ENCODE measurements at places on chromosomes 6 and 20. TPM values are rescaled to one million over a fixed set of nuclear protein-coding genes. Genes with fewer than 3 reads are reported as not detected.

The TRERF1 gene
- 12.9 TPM for total RNA-seq

The CALHM4 gene
- not detected for total RNA-seq

The AHI1 gene
- total RNA-seq: 34.8 TPM

The RSPH3 gene
- 6.5 TPM for total RNA-seq

The CRISP3 gene
- not detected for total RNA-seq

DNA sequence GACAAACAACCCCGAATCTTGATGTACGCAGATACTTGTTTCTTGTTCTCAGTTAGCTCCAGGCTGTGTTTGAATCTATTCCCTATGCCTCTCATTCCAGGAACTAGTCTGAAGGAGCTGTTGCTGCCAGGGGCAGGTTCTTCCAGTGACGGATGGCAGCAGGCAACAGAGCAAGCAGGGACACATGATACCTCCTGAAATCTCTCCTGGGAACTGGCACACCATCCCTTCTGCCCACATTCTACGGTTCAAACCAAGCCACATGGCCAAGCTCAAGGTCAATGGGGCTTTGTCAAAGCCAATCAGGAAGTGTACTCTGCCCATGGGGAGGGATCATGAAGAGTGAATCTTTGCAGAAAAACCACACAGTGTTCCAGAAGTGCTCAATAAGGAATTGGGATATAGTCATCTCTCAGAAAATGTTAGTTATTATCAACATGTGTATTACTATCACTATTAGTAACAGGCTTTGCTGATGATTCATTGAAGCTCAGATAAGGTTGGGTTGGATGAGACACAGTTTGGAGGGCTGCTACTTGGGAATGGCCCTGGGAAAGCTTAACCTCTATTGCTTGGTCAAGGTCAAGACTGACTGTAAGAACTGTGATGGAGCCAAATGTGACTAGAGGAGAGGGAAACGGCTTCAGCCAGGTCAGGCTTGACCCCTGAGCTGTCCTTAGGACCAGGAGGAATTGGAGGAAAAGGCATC lies 454.9 kb downstream of the PTPRT start:
- DNase-seq: no peak

DNA sequence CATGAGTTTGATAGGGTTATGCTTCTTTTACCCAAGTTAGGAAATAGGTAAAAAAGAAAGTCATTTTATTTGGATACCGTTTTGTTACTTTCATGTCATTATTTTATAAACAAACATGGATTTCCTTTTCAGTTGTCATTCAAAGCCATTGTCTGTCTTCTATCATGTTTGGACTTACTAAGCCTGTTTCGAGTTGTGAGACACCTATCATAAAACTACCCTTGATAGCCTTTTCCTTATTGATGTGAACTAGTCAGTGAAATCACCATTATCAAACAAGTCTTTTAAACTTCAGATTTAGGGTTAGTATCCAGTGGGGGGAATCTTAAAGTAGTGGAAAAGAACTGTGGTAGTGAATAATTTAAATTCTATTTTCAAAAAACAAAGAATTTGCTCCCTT lies 85.0 kb upstream of the KIF25 start:
- no peak for DNase-seq

DNA sequence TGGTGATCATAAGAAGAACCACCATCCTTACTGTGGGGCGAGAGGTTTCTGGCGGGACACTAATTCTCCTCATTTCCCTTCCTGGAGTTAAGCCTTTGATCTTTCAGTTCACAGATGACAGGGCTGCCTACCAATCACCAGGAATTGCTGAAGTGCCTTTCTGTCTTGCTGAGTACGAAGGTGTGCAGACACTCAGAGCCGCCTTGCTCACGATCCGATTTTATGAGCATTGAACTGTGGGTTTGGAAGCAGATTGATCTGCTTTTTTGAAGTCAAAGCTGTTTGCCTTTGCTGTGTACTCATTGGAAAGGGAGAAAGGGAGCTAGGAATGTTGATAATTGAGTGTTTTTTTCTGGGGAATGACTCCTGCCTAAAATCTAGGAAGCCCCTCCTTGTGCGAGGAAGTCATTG lies 129.1 kb upstream of the SALL4 start:
- DNase-seq: no peak

GRCh38 chr20:17710379-17711266 lies 10.9 kb downstream of the BANF2 start:
- DNase-seq: no peak

DNA sequence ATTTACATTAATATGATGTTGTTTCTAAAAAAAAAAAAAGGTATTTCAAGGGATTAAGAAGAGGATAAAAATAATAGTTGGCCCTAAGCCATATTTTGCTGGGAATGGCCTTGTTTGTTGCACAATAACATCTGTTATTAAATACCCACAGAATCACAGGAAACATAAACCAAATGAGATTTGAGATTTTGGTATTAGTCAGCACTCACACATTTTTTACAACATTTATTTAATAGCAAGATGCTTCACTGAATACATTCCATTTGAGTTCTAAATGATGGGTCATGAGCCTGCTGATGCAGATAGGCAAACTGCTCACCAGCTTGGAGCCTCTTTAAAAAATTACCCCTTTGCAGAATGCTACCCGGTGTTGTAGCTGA lies 92.9 kb upstream of the ENPP5 start:
- DNase-seq: no peak

GRCh38 chr6:56244528-56245253 lies 2.7 kb downstream of the COL21A1 start:
- DNase-seq: no peak

- DNase-seq: peak; percentile 4
These were observed 773 bp upstream of the EPB41L2 start for GRCh38 chr6:131063764-131064272.

DNA sequence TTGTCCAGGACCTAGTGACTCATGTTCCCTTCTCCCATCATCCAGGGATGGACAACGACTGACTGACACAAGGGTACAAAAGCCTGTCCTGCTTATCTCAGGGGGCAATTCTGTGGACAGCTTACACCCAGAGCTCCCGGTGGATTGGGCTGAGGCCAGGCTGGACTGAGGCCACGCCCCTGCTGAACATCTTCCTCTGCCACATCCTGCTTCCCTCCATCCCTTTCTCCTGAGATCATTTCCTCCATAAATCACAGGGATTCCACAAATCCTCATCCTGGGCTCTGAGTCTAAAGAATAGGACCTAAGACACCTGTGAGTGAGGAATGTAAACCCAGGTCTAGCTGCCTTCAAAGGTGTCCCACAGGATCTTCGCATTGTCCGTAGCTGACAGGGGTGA lies 30.4 kb upstream of the RNF24 start:
- DNase-seq: no peak

DNA sequence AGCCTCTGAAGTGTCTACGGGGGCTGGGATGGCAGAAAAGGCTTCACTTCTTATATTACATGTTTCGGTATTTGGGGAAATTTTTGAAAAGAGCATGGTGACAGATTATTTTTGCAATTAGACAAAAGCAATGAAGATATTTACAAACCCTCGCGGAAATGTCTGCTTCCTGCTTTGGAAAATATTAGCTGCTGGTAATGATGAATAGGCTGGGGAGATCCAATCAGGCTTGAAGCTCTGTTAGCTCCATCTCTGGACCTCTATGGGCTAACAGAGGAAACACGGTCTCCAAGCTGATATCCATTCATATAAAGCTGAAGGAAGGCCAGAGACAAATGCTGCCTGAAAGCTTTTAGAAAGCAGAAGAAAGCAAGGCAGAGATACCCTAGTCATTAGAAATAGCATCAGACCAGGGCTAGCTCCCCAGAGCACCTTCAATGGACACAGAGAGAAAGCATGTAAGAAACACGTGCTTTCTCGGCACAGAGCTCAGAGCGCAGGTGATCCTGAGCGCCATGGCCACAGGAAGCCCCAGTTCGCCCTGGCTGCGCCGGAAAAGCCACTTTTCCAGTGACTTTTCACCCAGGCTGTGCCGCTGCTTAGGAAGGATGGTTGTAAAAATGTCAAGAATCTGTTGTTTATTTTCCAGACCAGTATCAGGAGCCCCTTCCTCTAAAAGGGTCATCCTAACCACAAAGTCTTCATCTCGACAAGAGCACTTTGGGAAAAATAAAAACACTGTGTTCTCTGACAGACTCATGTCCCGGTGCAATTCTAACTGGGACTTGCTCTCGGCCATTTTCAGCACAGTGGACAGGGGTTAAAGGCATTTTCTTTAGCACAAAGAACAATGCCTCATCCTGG lies 68.5 kb upstream of the NFATC2 start:
- no peak for DNase-seq

- no peak for DNase-seq
These were observed 653 bp downstream of the FRMD1 start for GRCh38 chr6:168078175-168078942.

- DNase-seq: peak; percentile 11
These were observed 1.4 kb downstream of the BMP6 start for GRCh38 chr6:7727086-7727945.

All from OCI-LY7 (cell line).